ENCODE measurements at places on chromosomes 5 and 9. TPM values are rescaled to one million over a fixed set of nuclear protein-coding genes. Genes with fewer than 3 reads are reported as not detected.

SOHLH1 gene
- not detected for total RNA-seq

SLC22A4 gene
- 2.5 TPM for total RNA-seq

SPINK4 gene
- not detected for total RNA-seq

GLRA1 gene
- total RNA-seq = not detected

HMGCS1 gene
- 81.2 TPM for total RNA-seq

TMEM232 gene
- total RNA-seq = 0.40 TPM

ANKRD55 gene
- total RNA-seq = not detected

FBN2 gene
- not detected for total RNA-seq

- no peak for DNase-seq
Observed at GRCh38 chr5:103674251-103674650, 111.7 kb upstream of the NUDT12 start.

- no peak for DNase-seq
Observed at GRCh38 chr5:95644351-95645042, 2.1 kb upstream of the RFESD start.

DNA sequence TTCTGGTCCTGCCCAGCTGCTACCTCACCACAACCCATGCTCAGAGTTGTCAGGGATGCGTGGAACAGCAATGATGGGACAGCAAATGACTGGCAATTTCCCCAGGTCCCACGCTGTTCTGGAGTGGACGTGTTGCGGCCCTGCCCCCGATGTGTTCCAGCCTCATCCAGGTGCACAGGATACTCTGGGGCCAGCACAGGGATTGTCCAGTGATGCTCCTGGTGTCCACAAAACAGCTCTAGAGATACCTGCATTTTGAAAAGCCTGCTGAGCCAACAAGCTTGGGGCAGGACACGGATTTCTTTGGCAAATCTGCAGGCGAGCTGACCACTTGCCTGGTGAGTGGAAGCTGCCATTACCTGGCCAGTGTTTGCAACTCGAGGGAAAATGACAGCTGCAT, 88.7 kb downstream of the ANKRD33B start:
- DNase-seq = no peak

DNA sequence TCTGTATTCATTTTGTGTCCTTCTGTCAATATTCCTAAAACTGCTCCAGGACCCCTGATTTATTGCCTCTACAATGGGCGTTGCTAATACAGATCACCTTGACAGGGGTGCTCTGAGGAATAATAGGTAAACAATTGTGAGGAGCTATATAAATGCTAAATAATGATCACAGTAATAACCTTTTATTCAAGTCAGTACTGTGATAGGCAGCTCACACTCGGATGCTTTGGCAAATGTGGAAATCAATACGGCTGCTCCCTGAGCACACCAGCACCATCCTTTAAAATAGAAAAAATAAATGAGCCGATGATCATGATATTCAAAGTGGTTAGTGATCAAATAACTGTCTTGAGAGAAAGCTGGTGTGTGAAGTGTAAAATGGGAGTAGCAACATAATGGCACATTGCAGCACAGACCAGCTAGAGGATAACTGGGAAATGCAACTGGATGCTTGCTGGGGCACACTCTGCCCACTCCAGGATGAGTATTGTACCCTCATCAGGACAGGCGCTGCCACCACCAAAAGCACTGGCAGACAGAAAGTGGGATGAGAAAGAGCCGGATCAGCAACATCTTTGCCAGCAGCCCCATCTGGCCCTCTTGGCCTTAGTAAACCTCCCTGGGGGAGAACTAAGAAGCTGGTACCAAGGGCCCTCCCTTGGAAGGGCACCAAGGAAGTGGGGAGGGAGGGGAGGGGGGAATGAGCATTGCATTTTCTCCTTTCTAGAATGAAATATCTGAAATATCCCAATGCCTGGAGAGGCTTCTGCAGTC, 69.4 kb upstream of the SPATA31D4 start:
- DNase-seq = no peak

- no peak for DNase-seq
Observed at GRCh38 chr5:10726913-10727517, 34.0 kb downstream of the DAP start.

- DNase-seq = no peak
Observed at GRCh38 chr5:116989995-116990394, 415.4 kb upstream of the SEMA6A start.

DNA sequence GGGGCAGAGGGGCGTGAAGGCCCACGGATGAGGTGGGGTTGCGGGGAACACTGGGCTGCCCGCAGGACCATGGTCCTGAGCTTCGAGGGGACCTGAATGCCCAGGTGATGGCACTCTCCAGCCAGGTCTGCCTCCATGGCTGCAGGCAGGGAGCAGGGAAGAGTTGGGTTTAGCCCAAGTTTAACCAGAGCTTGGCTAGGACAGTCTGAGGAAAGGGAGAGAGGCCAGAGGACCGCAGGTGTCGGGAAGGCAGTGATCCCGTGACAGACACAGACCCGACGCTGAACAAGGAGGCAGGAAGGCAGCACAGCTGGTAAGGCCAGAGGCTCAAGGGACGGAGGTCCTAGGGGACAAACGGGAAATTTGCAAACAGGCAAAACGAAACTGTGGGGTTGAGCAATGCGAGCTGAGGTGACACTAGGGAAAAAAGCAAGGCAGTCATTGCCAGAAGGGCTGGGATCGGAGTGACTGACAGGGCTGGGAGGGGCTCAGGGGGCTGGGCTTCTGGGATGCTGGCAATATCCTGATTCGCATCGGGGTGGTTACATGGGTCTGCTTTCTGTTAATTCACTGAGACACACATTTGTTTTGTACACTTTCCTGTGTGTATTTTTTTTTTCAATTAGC, 25.0 kb downstream of the ARPC5L start:
- DNase-seq = no peak

- no peak for DNase-seq
Observed at GRCh38 chr5:89613222-89613956, 730.4 kb upstream of the MEF2C start.

- DNase-seq = peak; percentile 73
Observed at GRCh38 chr5:140346348-140347221, at the start of gene HBEGF. TSS of gene HBEGF (minus strand) at chr5:140346603. CDS start at chr5:140346328, 275 bp downstream.

- DNase-seq = no peak
Observed at GRCh38 chr9:16268067-16268881, 602.2 kb downstream of the BNC2 start.

GRCh38 chr9:134992755-134993124, 75.0 kb upstream of the FCN1 start:
- no peak for DNase-seq

- DNase-seq = no peak
Observed at GRCh38 chr9:92614763-92615461, 55.0 kb downstream of the IPPK start.

DNA sequence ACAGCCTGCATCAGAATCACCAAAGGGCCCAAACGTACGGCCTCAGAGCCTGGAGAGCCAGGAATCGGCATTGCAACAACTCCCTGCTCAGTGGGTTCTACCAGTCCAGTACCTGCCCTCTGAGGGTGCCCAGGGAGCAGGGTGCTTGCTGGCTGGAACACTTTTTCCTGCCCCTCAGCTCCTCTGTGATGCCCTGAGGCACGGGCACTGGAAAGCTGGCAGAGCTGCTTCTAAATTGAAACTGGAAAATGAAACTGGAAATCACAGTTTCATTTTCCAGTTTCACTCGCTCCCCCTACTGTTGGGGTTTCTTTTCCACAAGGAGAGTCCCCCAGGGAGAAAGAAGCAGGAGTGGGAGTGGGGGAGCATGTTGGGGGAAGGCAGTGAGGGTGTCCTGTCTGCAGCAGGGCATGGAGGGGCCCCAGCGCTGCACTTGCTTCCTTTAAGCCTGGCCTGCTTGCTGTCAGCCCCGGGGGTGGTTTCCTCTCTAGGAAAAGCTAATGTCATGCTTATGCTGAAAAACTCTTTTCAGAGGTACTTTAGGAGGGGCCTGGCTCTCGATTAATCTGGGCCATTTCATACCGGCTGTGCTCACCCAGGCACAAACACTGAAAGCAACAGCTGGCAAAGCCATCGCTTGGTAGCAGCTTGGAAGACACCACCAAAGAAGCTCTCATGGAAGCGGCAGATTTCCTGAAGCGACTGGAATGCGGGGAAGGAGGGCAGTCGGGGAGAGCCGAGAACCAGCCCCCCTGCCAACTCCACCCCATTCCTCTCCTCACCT, 26.2 kb downstream of the IRF1 start:
- no peak for DNase-seq

DNA sequence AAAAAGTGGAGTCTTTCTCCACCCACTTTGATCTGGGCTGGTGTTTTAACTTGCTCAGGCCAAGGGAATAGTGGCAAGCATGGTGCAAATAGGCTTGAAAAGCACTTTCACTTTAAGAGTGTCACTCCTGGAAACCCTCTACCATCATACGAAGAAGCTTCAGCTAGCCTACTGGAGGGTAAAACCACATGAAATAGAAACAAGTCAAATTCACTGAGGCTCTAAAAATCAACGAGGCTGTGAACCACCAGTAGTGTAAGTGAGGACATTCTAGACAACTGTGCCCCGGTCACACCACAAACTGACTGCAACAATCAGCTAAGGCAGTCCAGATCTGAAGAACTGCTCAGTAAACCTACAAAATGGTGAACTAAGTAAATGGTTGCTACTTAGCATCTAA, 2366.3 kb upstream of the C9orf72 start:
- DNase-seq = no peak

DNA sequence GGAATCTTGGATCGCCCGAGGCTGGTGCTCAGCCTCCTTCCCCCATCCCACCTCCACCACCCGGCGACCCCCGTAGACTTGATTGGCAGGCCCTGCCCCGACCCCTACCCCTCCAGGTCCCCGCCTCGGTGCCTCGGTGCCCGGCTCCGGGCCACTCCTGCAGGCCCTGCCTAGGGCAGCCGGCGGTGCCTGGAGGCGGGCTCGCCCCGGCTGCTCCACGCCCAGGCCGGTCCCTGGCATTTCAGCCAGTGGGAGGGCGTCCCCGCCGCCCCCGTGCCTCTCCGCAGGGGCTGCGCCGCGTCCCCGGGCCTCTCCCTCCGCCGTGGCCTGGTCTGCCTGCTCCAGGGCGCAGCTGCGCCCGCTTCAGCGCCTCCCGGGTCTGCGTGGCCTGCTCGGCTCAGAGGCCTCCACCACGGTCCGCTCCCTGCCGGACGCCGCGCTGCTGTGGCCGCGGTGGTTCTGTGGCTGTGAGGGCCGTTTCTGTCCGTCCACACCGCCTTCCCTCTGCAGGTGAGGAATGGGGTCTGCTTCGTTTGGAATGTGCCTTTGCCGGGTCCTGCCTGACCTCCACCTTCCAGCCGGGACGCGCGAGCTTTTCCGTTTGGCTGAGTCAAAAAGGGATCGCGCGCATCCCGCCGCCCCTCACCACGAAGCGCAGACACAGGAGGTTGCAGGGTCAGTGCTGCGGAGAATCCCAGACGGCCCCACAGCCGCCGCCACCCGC, 48.3 kb upstream of the IRX4 start:
- DNase-seq = no peak

GRCh38 chr5:146703499-146703898, 175.1 kb downstream of the PPP2R2B start:
- no peak for DNase-seq

GRCh38 chr5:128629157-128629556, 91.1 kb upstream of the FBN2 start:
- no peak for DNase-seq

DNA sequence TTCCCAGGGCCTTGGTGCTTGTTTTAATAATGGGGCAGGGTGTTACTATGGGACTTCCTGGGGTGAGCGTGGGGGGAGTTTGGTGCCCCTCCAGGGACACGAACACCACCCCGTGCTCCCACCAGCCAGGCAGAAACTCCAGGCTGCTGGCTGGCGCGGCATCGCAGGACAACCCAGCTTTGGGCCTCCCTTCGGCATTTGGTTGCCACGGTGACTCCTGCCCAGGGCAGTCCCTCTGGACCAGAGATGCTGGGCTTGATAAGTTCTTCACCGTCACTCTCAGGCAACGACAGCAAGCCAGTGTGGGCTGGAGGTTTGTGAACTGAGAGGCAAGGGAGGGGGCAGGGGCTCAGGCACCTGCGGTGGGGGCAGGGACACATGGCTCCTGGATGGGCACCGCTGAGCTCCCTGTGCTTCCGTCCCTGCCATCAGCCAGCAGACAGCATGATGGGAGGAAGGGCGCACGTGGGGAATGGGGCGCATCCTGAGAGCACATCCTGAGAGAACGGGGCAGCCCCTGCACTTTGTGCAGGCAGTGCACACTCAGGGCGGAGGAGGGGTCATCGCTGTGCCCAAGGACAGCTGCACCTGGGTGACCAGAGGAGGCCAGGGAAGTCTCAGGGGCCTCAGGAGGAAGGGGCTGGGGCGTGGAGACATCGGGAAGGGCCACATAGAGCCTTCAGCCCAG, 116.4 kb downstream of the RXRA start:
- no peak for DNase-seq

GRCh38 chr5:134427540-134428041, 15.9 kb upstream of the CDKN2AIPNL start:
- no peak for DNase-seq

DNA sequence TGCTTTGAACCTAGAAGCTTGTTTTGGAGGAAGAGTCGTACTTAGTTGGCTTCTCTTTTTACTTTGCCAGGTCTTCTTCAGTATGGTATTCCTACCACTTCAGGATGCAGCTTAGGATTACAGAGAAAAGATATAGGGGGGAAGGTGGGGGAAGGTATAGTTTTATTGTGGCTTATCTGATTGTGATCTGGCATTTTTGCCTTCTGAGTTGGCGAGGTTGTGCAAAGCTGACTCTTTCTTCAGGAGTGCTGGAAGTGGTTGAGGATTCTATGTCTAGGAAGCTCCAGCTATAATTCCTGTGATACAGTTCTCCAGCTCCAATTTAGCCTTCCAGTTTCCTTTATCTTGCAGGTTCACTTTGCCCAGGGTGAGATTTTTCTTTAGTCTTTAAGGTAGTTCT, 7.0 kb downstream of the CDC42SE2 start:
- DNase-seq = no peak

DNA sequence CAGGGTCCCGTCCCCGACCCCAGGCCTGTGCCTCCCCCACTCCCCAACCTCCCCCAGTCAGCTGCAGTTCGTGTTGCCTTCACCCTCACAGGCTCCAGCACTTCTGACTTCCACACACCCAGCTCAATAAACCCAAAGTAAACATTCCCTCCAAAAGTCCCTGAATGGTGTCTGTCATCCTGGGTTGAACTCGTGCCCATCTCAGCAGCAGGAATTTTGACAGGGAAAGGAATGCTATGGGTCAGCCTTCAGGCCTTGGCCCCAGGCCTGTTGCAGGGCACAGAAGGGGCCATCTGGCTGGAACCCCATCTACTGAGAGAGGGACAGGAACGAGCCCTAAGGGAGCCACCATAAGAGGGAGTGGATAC, 29.6 kb upstream of the CNOT6 start:
- no peak for DNase-seq

DNA sequence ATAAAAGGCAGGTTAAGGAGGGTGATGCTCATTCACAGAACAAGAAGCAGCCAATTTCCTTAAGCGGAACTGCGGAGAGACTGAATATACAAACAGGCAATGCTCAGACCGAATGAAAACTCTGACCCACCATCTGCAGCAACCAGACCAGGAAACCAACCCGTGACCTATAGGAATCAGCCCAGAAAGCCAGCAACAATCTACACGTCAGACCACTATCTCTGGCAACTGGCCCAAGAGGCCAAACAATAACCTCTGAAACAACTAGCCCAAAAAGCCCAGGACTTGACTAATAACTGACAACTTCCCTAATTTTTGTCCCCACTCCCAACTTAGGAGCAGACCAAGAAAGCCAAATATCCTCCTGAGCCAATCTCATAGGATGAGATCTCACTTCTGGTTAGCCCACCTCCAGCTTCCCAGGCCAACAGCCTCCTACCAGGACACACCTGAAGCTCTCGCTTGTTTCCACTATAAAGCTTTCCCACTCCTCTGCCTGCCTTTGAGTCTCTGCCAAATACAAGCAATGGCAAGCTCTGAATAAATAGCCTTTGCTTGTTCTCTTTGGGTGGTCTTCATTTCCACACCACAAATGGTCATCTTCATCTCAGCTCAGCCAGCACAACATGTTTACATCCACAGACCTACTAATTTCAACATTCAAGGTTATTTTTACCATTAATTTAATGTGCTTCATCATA, 168.5 kb downstream of the HSD17B3 start:
- DNase-seq = no peak

Data from natural killer cell treated with Interleukin-12 subunit alpha and Interleukin-12 subunit beta and Interleukin-15 and Interleukin-18, amount 100 ng/mL, for 72 hours (primary cell).